ENCODE measurements at places on chromosomes 2 and 18.

GRCh38 chr2:25489631-25490030, 147.9 kb upstream of the DNMT3A start:
- no peak for DNase-seq

- DNase-seq = no peak
Observed at GRCh38 chr2:125330133-125330532, 1305.0 kb downstream of the CNTNAP5 start.

DNA sequence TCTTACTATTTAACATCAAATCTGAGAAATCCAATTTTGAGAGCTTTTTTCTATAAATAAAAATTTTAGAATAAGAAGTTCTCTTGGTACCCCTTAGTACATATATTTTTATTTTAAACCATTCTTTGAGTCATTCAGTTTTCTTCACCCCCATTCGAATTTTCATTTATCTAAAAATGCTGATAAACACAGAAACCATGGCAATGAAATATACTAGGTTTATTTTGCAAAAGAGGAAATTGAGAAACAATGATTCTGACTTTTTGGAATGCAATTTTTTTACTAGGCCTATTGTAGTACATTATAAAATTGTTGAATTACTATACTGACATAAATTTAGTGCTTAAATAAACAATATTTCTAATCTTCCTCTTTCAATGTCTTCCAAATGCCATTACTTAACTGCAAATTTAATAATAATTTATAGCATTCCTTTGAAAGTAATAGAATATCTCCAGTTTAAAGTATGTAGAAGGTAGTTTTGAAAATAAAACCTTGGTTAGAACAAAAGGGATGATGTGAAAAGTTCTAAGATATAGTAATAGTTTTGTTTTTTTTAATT, 46.3 kb downstream of the TANK start:
- DNase-seq = no peak

- peak; percentile 24 for DNase-seq
Observed at GRCh38 chr2:100412881-100413321, 4.6 kb downstream of the CHST10 start.

GRCh38 chr2:28357948-28358667, 34.5 kb upstream of the FOSL2 start:
- no peak for DNase-seq

DNA sequence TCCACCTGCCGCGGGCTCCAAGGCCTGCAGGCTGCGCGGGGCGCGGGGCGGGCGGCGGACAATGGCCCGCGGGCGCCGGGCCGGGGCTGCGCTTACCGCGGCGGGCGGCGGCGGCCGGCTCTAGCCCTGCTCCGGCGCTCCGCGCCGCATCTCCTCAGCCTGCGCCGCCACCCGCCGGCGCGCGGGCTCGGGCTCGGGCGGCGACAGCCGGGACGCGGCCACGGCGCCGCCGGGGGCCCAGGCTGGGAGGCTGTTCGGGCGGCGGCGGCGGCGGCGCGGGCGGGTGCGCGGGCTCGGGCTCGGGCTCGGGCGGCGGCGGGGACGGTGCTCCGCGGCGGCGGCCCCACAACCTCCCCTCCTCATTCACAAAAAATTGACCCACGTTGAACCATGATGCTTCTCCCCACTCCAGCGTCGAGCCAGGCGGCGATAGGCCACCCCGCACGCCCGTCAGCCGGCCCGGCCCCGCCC, at the start of gene HDAC4:
Gene HDAC4, minus strand, starts transcription at position 425 of the 471 bp plus-strand sequence. CDS start 48,321 bp downstream, outside the sequence.
- DNase-seq = no peak

GRCh38 chr2:227818675-227819397, 5.2 kb downstream of the CCL20 start:
- DNase-seq = no peak

DNA sequence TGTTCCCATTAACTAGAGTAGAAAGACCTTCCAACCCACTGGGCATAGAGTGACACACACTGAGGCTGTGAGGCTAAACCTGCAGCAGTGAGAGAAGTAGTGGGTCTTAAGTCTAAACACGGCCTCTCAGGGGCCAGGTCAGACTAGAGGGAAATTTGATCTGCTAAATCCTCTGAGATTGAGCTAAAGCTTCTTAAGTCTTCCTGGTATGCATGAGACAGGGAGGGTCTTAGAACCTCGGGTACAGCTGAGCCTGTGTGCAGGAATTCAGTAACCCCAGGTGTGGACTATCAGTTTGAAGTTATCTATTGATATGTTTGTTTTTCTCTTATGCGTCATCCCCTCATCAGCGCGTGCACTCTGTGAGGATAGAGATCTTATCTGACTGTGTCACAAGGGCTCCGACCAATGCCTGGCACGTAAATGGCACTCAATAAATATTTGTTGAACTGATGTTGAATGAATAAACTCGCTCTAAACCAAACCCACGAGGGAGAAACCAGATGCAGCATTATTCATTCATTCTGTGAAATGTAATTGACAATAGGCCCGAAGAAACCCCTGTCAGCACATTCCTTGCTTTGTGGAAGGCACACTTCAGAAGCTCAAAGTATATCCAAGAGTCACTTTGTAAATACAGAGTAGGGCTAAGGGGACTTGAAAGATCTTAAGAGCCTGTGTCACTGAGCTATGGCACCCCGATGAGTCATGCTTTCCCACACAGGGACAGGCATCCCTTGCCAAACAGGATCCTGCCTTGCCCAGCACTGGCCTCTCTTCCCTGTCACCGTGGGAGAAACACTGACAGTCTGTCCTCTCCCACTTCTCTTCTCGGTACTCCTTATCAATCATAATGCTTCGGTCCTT, 21.7 kb upstream of the RAB10 start:
- no peak for DNase-seq

- no peak for DNase-seq
Observed at GRCh38 chr18:12290086-12290485, 18.0 kb upstream of the TUBB6 start.

DNA sequence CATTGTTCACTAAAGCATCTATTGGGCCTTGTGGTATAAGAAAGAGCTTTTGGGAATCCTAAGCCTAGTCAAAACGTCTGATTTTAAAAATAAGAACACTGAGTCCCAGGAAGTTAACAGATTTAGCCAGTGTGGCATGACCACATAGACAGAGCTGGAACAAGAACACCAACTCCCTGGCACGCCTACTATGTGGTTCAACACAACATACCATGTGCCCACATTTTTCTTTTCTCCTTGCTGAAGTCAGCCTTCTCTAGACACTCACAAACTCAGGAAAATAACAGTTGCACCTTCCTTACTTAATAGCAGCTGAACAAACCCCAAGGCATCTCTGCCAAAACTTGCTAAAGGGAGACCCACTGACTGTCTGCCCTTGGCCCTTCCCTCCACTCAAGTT, 124.8 kb downstream of the C1D start:
- DNase-seq = no peak

- no peak for DNase-seq
Observed at GRCh38 chr2:60355849-60356261, 197.6 kb downstream of the BCL11A start.

DNA sequence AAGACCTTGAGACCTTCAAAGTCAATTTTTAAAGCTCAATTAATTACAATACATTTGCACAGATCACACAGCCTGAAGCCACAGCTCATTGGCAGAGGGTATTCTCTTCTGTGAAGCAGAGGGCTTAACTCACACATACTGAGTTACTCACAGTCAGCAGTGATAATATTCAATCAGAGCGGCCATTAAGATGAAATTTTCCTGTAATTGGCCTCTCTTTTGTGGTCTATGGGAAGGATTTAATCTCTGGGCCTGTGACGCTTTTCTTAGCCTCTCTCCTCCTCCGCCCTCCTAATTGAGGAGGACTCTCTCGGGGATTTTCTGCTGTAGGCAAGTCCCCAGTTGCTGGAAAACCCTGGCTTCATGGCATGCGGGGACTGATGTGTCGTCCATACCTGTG, 12.3 kb upstream of the LDLRAD4 start:
- no peak for DNase-seq

DNA sequence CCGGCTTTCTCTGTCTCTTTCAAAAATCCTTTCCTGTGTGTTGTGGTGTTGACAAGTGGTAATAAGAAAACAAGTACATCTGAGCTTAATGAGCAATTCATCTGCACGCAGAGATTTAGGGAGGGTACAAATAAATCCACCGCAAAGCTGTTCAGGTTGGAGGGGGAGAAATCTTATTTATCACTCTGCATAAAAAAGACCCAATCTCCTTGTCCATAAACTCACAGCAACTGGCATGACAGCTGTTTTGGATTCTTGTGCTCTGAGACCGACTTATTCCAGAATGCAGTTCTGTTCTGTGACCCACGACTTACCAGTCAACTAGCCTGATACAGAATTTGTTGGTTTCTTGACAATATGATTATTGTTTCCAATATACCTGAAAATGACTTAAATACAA, 380.1 kb downstream of the SOX11 start:
- DNase-seq = peak; percentile 7

GRCh38 chr2:3728104-3729054, 25.0 kb downstream of the DCDC2C start:
- peak; percentile 24 for DNase-seq

DNA sequence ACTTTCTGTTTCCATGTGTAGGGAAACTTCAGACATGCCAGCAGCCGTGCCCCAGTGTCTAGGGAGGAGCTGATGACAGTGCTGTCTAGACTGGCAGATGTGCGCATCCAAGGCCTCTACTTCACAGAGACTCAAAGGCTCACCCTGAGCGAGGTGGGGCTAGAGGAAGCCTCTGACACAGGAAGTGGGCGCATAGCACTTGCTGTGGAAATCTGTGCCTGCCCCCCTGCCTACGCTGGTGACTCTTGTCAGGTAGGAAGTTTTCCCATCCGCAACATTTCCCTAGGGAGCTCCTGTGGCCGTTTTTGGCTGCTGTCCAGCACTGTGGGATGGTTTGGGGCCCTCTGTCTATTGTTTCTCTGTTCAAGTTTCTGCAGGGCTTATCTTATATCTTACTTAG, 143.1 kb upstream of the TTC39C start:
- DNase-seq = no peak

- no peak for DNase-seq
Observed at GRCh38 chr2:240229005-240229404, 88.5 kb upstream of the OTOS start.

DNA sequence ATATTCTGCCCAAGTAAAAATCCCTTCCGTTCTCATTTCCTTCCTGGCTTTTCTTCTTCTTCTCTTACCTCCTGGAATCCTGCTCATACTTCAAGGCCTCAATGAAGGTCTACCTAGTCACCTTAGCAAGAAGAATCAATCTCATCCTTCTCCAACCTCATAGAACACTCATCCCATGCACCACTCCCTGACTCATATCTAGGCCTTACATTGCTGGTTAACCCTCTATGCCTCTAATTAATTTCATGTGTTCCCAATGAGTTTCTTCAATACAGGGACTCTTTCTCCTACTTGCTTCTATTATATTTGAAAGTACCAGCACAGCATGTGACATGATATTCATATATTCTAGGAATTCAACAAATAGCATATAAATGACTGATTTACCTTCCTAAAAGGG, 63.0 kb downstream of the BCL11A start:
- DNase-seq = no peak

DNA sequence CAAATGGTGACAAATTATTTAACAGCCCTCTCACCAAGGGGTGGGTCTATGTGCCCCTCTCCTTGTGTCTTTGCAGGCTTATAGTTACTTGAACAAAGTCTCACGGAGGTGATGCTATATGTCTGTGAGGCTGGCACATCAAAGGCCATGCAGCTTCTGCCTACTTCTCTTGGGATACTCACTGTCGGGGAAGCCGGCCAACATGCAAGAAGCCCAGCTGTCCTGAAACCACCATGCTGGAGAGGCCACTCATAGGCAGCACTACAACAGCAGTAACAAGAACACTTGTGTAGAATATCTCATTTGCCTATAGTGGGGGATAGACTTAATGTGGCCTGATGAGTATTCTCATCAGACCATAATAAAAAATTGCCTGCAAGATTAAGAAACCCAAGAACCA, 233.7 kb upstream of the NCKAP5 start:
- no peak for DNase-seq

DNA sequence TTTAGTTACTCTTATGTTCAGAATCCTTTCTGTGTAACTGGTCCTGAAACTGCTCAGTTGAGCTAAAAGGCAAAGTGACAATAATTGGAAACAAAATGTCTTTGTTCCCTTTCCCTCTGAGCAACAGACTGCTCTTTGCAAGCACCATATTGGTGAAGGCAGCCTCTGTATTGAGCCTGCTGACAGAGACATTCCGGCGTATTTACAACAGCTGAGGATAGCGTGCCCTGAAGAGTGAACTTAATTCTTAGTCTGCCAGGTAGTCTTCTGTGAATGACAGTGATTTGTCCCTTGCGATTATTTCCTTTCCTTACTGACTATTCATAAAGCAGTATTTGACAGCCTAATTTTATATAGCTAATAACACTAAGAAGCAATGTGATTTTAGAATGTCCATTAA, 239.1 kb downstream of the CPS1 start:
- DNase-seq = peak; percentile 45

GRCh38 chr2:190320696-190321095, 1.1 kb upstream of the HIBCH start:
- no peak for DNase-seq
